Stimulated activated CD8-positive, alpha-beta memory T cell treated with anti-CD3 and anti-CD28 coated beads, Interleukin-4, amount 100 ng/mL, for 1 hour (primary cell): ENCODE measurements at places on chromosomes 6 and 20.
A peak's percentile ranks its signal among the peaks of the same experiment; 100 is the strongest.

- no peak for DNase-seq
Measured at GRCh38 chr20:4084096-4084495, 68.7 kb upstream of the RNF24 start.

- no peak for DNase-seq
Measured at GRCh38 chr20:44064501-44065400, 122.2 kb downstream of the JPH2 start.

GRCh38 chr6:163572612-163573011 lies 158.1 kb downstream of the QKI start:
- DNase-seq = no peak

GRCh38 chr6:41216616-41217015 lies 11.5 kb upstream of the TREML4 start:
- DNase-seq = no peak

DNA sequence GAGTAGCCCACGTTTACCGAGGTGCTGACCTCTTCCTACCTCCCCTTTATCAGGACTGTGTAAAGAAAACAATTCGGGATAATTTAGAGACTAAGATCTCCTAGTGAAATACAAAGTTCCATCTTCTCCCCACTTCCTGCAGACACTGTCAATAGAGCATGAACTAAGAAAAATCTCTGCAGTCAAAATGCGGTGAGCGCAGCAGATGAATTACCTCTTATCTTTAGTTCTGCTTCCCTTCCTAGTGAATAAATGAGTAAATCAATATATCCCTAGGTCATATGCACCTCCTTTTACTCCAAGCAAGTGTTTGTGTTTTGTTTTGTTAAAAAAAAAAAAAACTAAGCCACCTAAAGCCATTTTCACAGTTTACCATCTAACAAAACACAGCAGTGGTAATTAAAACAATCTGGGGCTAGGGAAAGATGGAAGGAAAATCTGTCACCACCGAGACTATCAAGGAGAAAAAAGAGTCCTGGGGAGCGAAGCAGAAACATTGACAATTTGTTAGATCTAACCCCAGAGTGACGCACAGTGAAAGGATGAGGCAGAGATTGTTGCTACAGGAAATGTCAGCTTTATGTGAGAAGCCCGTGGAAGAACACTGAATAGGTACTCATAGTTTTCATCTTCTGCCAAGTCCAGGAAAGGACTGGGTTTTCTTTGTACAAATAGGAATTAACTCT lies 159.4 kb upstream of the SPTLC3 start:
- DNase-seq = no peak

- DNase-seq = no peak
Measured at GRCh38 chr6:143539106-143539505, 27.6 kb upstream of the FUCA2 start.

DNA sequence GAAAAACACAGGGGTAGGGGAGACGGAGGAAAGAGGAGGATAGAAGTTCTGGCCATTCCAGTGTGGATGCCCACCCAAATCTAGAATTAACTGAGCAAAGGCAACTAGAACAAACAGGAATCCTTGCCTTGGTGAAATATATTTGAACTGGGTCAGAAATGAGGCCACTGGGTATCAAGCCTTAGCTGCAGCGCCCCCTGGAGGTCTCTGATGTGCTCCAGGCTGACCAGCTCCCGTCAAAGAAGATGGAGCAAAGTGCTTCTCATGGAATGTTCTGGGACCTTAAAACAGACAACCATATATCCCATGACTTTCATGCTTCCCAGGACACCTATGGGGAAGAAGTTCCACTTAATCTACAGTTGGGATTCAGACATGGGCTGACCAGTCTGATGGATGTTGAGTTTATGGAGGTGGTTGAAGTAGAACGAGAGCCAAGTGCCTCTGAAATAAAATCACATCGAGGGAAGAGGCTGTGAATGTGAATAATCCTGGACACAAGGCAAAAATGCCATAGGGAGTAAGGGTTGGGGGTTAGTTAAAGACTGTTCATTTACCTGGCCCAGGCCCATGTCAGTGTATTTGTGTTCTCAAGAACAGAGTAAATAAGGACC lies 50.4 kb downstream of the HLA-DPB1 start:
- peak; percentile 42 for DNase-seq

DNA sequence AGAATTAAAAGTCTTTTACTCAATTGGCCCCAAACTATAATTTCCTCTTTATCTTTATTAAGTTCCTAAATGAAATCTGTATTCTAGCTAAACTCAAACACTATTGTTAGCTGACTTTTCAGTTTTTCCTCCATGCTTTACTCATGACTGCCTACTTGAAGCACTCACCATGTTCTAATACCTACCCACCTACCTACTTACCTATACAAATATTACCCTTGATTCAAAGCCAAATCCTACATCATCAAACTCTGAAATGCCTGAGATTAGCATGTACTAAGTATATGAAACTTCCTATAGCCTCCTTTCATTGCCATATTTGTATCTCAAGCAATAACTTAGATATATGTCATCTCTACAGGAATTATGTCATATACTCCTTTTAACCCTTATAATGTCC lies 259.7 kb downstream of the HDGFL1 start:
- no peak for DNase-seq

- no peak for DNase-seq
Measured at GRCh38 chr20:48008850-48009515, 223.7 kb upstream of the SULF2 start.

- no peak for DNase-seq
Measured at GRCh38 chr6:2625581-2625980, 125.1 kb downstream of the MYLK4 start.

- no peak for DNase-seq
Measured at GRCh38 chr6:93418033-93418407, 1.3 kb downstream of the EPHA7 start.
